Stromal cell of bone marrow (primary cell): ENCODE measurements at places on chromosomes 6 and 20.

- DNase-seq: no peak
Observed at GRCh38 chr6:5996714-5997419, 9.9 kb downstream of the NRN1 start.

DNA sequence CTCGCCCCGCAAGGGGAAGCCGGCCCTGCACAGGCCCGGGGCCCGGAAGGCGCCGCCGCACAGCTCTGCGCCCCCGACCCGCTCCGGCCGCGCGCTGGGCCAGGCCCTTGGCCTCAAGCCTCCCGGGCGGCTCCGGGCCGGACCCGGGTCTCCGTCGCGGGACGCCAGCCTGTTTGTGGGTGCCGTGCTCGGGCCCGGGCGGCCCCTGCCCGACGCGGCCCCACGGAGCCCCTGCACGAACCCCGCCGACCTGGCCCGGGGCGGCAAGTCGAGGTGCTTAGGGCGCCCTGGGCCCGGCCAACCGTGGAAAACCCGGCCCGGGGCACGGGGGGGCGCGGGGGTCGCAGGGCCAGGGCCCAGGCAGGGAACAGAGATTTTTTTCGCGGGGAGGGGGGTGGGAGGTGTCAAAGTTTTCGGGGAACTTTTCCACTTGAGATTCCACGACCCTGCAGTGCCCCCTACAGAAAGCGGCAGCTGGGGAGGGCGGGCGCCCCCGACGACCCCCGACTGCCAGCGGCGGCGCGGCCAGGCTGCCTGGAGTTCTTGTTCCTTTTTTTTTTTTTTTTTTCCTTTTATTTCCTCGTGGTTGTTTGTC lies 805 bp upstream of the STX16 start:
- no peak for DNase-seq

GRCh38 chr20:52405417-52405816 lies 213.8 kb upstream of the ZFP64 start:
- no peak for DNase-seq

GRCh38 chr6:108797951-108798669 lies 50.1 kb upstream of the ARMC2 start:
- DNase-seq: no peak

GRCh38 chr6:15395087-15395486 lies 149.2 kb downstream of the JARID2 start:
- no peak for DNase-seq

DNA sequence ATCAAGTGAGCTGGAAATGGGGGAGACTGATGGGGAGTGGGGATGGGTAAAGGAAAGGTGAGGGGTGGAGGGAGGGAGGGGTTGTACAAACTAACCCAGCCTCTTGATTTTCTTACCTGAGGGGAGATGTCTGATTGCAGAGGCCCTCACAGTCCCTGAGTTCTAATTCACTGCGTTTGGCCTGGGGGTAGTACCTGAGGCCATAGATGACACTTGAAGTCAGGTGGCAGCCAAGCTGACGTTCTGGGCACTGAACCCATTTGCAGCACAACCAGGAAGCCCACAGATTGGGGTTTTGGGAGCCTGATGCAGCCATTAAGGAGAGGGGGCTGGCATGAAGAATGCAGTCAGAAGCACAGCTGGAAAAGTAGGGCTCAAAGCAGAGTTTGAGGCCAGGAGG lies 153.8 kb upstream of the DTNBP1 start:
- no peak for DNase-seq

GRCh38 chr20:24890286-24890685 lies 58.8 kb upstream of the CST7 start:
- DNase-seq: no peak

DNA sequence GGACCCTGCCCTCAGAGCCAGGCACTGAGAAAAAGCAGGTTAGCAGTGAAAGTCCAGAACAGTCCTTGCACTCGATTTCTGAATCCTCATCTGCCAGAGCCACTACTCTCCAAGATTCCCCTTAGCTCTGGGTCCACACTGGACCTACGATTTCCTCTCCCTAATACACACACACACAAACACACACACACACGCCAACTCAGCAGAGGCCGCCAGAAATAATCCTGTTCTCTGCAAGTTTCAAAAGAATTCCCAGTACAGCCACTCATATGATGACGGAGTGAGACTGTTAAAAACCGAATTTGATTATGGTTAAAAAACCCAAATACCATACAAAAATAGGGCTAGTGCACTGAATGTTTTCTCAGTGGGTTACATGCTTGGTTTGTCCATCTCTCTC lies 90.8 kb downstream of the GMPR start:
- DNase-seq: no peak

- DNase-seq: no peak
Observed at GRCh38 chr6:82259389-82259788, 11.8 kb upstream of the IBTK start.

DNA sequence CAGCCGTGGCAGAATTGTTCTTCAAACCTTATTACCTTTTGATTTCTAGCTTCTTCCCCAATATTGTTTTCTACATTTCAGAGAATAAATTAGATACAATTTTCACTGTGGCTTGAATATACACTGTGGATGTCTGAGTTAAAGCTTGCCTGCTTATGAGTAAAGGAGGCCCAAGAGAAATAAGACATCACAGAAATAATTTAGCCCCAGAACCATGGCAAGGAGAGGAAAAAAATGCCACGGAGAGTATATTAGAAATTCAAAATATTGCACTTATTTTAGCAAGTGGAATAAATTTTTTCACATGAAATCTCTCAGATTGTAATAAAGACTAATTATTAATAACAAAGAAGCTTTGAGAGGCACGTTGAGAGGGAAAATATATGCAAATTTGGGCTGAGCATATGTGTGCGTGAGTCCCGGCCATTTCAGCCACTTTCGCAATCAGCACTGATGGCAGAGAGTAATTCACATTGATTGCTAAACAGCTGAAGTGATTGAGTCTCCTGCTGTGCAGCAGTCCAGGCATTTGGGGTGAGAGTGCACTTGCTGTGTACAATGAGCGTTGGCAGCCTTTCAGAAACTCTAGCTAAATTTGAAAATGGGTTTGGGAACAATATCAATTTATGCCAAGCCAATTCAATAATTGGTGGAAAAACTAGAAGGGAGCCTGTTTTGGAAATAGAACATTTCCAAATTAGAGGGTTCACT lies 596.0 kb downstream of the EPM2A start:
- peak; percentile 22 for DNase-seq
